ENCODE measurements at places on chromosomes 7 and 10.

DNA sequence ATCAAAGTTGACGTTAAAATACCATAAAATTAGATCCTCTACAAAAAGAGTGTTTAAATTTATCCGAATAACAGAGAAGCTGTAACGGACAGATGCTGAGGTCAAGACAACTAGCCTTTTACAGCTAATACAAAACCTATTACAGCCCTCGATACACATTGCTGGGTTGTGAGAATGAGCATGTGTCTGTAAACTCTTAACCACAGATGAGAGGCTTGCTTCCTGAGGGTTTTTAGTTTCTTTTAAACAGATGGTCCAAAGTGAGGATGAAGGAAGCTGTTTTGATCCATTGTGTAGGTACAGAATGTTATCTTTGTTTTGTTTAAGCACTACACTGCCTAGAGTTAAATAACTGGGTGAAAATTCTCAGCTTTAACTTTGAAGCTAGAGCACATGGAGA, 578.2 kb downstream of the PARD3 start:
- DNase-seq: no peak

GRCh38 chr10:29859521-29860130, 199.8 kb downstream of the JCAD start:
- DNase-seq: no peak

GRCh38 chr7:50679218-50680007, 103.3 kb downstream of the GRB10 start:
- DNase-seq: no peak

- no peak for DNase-seq
Observed at GRCh38 chr7:33061282-33061937, 1.2 kb downstream of the NT5C3A start.

DNA sequence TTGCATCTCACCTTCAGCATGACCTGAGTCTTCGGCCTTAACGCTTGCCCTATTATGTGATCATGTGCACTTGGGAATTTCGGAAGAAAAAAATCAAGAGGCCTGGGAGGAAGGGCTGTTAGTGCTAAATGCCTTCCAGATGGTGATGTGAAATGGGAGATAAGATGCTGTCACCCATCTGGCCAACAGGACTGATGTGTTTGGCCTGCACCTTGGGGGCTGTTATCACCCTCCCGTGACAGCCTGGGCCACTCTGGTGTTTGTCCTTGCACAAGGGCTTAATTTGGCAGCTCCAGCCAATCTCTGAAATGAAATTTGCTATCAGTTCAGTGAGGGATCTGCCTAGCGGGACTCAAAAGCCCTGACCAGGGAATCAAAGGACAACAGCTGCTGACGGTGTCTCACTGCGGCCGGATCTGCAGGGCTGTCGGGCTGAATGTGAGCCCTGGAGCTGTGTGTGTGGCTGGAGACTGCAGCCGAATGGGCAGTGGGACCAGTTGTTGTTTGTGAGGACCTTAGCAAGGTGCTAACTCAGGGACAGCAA, 131.4 kb upstream of the BTBD16 start:
- DNase-seq: no peak

DNA sequence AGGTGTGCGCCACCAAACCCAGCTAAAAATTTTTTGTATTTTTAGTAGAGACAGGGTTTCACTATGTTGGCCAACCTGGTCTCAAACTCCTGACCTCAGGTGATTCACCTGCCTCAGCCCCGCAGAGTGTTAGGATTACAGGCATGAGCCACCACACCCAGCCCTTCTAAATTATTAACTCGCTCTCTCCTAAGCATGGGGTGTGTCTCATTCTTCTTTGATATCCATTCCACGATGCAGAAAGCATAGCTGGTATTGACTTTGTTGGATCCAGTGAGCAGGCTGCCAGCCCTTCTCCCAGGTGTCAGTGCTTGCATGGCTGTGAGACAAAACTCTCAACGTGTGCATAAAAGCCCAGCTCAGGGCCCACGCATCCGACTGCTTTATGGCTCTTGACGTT, 254.1 kb upstream of the PFKP start:
- no peak for DNase-seq

DNA sequence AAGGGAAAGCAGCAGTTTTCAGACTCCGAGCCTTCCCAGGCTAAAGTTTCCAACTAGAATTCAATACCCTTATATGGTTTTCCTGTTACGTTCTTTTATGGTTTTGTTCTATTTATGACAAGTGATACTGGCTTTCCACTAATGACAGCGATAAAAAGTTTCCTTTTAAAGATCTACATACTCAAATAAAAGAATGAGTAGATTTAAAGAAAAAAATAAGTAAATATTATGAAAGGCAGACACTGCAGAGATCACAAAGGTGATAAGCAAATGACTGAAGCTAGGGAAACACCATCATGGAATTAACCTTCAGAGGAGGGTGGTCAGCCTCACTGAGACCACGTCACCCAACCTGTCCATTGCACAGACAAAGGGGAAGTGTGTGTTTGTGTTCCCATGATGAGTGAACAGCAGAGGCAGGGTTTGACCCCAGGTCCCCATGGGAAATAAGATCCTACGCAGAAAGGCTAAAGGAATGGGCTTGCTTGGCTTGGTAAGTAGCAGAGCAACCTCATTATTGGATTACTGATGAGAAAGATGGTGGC, 4.0 kb downstream of the VSIR start:
- no peak for DNase-seq

GRCh38 chr10:104322416-104322782, 15.9 kb downstream of the ITPRIP start:
- no peak for DNase-seq

- DNase-seq: no peak
Observed at GRCh38 chr10:69644658-69645295, 14.7 kb downstream of the FAM241B start.

GRCh38 chr10:76209135-76209534, 777.7 kb downstream of the LRMDA start:
- DNase-seq: no peak

GRCh38 chr7:155191901-155192478, 105.7 kb upstream of the INSIG1 start:
- DNase-seq: no peak

DNA sequence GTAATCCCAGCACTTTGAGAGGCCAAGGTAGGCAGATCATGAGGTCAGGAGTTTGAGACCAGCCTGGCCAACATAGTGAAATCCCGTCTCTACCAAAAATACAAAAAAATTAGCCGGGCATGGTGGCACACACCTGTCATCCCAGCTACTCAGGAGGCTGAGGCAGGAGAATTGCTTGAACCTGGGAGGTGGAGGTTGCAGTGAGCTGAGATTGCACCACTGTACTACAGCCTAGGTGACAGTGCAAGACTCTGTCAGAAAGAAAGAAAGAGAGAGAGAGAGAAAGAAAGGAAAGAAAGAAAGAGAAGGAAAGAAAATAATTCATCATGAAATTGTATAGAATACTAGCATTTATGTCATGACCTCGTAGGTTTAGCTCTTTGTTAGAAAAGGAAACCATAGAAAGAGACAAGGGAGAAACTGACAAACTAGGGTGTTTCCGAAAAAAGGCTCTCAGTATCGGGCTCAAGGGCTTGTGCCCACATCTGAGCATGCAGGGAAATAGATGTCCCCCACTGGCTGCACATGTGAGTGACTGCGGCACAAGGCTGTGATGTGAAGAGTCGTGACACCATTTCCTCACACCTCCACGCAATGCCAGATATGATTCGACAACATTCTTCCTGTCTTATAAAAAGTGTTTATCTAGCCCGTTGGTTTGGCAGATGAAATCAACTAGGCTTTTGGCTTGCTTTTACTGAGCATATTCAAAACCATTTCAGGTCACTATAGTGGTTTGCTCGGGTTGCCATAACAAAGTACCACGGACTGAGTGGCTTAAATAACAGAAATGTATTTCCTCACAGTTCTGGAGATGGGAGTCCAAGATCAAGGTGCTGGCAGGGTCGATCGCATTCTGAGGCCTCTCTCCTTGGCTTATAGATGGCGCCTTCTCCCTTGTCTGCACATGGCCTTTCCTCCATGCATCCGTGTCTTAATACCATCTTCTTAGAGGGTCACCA, 2.0 kb downstream of the SRGN start:
- peak; percentile 55 for DNase-seq

GRCh38 chr10:16952080-16952479, 134.9 kb upstream of the RSU1 start:
- DNase-seq: no peak

DNA sequence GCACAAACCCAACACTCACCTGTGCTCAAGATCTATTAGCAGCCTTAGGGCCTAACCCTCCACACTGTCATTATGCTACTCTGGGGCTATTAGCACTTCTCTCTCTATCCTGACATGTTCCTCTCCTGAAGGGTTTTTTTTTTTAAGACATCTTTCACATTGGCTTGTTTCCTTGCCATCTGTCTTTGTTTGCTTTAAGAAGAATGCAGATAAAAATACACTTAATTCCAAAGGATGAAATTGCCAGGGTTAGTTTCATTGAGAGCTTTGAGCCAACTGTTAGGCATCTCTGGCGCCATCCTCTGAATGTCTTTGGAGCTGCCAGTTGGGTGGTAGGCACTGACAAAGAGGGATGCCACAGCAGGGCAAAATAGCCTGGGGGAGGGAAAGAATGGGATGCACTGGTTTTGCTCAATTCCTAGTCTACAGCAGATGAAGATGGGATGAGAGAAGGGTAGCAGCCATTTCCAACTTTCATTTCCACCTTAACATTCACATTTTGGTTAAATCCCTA, 399.2 kb downstream of the SORCS1 start:
- no peak for DNase-seq

DNA sequence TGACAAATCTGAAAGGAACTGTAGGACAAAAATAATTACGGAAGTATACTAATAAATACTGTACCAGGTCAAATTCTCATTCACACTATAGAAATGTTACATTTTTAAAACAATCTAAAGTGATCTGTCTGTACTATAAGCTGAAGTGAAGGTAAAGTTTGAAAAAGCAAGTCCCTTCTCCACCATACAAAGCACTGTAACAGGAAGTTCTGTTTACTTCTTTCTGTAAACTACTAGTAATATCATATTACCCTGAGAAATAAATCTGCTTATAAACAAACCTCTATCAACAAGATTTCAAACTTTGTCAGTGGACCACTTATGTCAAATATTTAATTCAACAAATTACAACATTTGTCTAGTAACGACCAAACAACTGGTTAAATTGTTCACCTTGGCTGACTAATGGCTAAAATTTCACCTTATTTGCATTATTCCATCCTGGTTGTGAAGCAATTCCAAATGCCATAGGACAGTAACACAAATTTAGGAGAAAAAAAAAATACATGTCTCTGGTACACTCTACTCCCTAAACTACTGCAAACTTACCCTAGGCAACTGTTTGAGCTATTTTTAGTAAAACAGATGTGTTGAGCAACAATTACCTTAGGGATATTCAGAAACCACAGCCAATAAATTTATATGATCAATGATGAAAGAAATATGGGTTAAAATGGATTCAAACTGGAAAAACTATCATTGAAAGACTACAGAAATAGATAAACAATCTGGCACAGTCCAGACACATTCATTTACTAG, 126.0 kb downstream of the NRBF2 start:
- no peak for DNase-seq

DNA sequence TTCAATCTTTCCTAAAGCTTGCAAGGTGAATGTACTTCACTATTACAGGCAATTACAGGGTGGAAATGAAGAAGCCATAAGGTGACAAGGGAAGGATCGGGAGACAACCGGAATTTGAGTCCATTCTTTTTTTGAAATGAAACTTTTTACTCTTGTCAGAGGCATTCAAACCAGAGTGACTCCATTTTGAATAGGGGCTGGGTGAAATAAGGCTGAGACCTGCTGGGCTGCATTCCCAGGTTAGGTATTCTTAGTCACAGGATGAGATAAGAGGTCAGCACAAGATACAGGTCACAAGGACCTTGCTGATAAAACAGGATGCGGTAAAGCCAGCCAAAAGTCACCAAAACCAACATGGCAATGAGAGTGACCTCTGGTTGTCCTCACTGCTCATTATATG, 363.3 kb downstream of the TYW1 start:
- no peak for DNase-seq

DNA sequence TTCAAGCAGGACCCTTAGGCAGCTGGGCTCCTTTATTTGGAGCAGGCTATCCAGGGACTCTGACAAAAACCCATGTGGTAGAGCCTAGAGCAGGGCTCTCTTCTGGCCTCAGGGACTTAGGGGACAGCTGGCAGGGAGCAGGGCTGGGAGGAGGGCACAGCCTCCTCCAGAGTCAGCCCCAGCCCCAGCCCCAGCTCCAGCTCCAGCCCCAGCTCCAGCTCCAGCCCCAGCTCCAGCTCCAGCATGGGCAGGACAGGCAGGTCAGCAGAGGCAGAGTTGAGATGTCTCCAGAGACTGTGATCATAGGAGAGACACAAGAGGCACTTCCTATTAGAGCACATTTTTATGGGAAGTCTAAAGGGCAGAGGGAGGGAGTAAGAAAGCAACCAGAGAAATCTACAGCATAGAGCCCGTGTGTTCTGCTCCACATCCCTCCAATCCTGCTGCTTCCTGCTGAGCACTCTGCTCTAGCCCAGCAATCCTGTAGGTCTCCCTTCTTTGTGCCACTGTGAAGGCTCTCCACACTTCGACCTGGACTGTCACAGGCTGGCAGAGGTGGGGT, 13.3 kb upstream of the C10orf53 start:
- DNase-seq: no peak

- DNase-seq: no peak
Observed at GRCh38 chr10:126229686-126230085, 158.6 kb downstream of the ADAM12 start.

DNA sequence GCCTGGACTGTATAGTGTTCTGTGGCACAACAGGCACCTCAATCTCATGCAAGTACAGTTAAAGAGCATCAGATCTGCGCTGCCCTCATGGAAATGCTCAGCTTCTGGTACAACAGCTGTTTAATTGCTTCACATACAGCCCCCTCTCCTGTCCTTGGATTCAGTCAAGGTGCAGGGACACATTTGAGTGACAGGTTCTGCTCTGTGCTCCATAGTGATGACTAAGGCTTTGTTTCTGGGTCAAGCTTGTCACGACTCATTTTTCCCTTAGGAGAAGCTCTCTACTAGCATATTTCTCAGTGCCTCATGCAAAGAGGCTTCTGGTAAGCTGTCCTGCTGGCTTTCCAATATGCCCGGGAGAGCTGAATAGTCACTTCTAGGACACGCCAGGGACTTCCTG, 26.8 kb upstream of the MYO3A start:
- no peak for DNase-seq

GRCh38 chr7:84159435-84159834, 35.2 kb downstream of the SEMA3A start:
- no peak for DNase-seq

DNA sequence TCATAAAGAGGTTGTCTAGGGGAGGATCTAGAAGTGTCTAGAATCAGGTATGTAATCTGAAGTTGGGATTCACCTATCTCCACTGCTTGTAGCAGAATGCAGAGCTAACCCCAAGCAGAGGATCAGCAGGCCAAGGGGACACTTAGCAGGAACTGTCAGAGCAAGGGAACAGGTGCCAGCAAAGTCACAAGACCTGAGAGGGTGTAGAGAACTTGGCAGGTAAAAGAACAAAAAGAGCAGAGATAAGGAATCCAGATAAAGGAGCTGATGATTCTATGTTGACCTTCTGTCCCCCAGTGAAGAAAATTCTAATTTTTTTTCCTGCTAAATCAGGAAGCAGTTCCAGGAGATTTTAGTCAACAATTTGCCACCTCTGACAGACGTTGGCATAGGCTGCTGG, 91.4 kb upstream of the CCDC71L start:
- no peak for DNase-seq

GRCh38 chr7:107012691-107013090, 31.8 kb upstream of the PRKAR2B start:
- DNase-seq: no peak

Data from activated CD4-positive, alpha-beta T cell treated with anti-CD3 and anti-CD28 coated beads for 1 hour (primary cell).